ENCODE measurements at places on chromosomes 12 and 14. TPM values are rescaled to one million over a fixed set of nuclear protein-coding genes. Genes with fewer than 3 reads are reported as not detected.

The OR6C2 gene
- not detected for total RNA-seq

The MYH7 gene
- total RNA-seq: not detected

The SOCS4 gene
- 17.7 TPM for total RNA-seq

- H3K36me3 ChIP-seq: peaks cover 13% of the 10 kb centered on the region
- no peak overlapping the region for H3K4me3 ChIP-seq
- no peak for DNase-seq
- no peak overlapping the region for H3K27ac ChIP-seq
- H3K27me3 ChIP-seq: no peaks in the 10 kb centered on the region
Measured at GRCh38 chr12:124433147-124433874, 134.1 kb downstream of the NCOR2 start.

DNA sequence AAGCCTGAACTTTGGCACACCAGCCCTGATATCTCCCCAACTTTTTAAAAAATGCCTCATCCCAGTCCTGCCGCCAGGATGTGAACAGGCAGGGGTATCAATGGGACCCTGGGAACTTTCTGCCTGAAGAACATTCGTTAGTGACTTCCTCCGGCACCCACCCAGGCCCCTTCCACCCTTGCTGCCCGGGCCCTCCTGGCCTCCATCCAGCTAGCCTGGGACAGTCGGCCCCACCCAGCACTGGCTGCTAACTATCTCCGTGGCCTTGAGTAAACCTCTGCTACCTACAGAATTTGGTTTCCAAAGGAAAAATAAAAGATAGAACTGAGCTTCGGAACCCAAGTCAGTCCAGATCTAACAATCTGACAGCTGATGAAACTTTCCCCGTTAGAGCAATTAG is 14.3 kb downstream of the SCARB1 start:
- no peaks in the 10 kb centered on the region for H3K27me3 ChIP-seq
- H3K36me3 ChIP-seq: no peaks in the 10 kb centered on the region
- DNase-seq: no peak

- H3K4me1 ChIP-seq: no peaks in the 10 kb centered on the region
- no peaks in the 10 kb centered on the region for H3K36me3 ChIP-seq
- H3K27me3 ChIP-seq: no peaks in the 10 kb centered on the region
- no peak for DNase-seq
- no peak overlapping the region for H3K27ac ChIP-seq
- no peak overlapping the region for H3K4me3 ChIP-seq
Measured at GRCh38 chr12:60093428-60093827, 497.6 kb downstream of the SLC16A7 start.

GRCh38 chr14:80839743-80840142 is 101.8 kb downstream of the CEP128 start:
- no peak overlapping the region for H3K4me3 ChIP-seq
- H3K27me3 ChIP-seq: no peaks in the 10 kb centered on the region
- peaks cover 8% of the 10 kb centered on the region for H3K36me3 ChIP-seq
- DNase-seq: no peak
- no peak overlapping the region for H3K27ac ChIP-seq
